ENCODE measurements at places on chromosomes 5 and 9.
A peak's percentile ranks its signal among the peaks of the same experiment; 100 is the strongest.

GRCh38 chr5:12934722-12935121, 1009.8 kb downstream of the DNAH5 start:
- DNase-seq: no peak

DNA sequence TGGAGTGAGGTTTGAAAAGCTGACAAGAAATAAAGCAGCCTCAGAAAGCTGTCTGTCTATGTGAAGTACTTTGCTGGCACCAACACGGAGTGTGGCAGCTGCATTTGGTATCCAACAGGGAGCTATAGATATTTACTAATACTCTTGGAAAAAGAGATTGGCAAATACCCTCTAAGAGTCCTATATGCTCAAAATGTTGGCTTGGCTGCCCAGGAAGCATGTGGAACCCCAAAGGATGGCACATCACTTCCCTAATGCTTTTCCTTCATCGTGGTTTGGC, 398.3 kb downstream of the TLE4 start:
- DNase-seq: no peak

GRCh38 chr5:107232788-107233187, 437.9 kb downstream of the EFNA5 start:
- no peak for DNase-seq

DNA sequence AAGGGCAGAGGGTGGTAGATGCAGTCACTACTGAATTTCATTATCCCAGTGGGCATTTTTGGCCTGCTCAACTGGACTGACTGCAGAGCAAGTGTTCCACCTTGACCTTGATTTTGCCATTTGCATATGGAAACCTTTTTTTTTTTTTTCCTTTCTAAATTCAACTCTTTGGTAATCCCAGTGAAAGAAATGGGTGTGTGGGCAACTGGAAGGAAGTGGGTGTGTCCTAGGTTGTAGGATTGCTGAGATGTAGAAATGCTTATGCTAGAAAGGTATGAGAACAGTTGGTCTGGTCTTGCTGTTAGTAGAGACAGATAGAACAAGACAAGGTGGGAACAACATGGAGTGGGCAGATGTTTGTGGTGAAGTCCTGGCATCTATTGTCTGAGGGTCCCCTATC, 7.8 kb upstream of the IL12B start:
- DNase-seq: no peak

DNA sequence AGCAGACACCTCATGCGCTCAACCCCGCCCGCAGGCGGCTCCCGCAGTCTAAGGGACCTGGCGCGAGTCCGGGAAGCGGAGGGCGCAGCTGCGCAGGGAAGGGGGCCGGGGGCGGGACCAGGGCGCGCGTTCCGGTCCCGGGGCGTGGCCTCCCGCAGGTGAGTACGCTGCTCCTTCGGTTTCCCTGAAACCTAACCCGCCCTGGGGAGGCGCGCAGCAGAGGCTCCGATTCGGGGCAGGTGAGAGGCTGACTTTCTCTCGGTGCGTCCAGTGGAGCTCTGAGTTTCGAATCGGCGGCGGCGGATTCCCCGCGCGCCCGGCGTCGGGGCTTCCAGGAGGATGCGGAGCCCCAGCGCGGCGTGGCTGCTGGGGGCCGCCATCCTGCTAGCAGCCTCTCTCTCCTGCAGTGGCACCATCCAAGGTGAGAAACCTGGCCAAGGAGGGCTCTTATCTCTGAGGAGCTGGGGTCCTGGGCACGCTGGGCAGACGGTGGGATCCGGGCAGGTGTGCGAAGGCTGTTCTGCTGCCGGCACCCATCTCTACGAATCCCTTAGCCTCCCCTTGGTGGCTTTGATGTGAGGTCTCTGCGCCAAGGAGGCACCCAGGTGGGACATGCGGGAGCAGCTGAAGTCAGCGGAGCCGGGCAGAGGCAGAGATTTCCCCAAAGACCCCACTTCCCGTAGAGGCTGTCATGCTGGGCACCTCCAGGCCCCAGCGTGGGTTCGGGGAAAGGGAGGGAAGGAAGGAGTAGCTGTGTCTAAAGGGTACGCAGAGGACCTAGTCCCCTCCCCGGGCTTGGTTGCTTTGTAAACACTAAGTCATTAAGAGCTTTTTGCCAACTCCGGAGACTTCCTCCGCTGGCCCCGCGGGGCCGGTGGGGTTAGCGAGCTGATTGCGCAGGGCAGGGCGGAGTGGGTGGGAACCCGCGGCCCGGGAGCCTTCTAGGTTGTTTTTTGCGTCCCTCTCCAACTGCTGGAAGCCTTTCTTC, at the start of gene F2RL1:
F2RL1 (plus strand) TSS at position 187 of the 988 bp plus-strand sequence; CDS start at position 340, 153 bp downstream.
- peak; percentile 53 for DNase-seq

Data from right hindlimb (tissue), 1 donor.